ENCODE measurements at places on chromosomes 6 and 20. TPM values are rescaled to one million over a fixed set of nuclear protein-coding genes. Genes with fewer than 3 reads are reported as not detected.

GRCh38 chr6:32968867-32969684 is 682 bp downstream of the BRD2 start:
- peak overlapping the region; percentile 84 for H3K4me3 ChIP-seq
- peak; percentile 91 for DNase-seq
- H3K27ac ChIP-seq = peak overlapping the region; percentile 98
- H3K4me1 ChIP-seq = no peaks in the 10 kb centered on the region
- H3K27me3 ChIP-seq = no peaks in the 10 kb centered on the region
- peaks cover 11% of the 10 kb centered on the region for H3K36me3 ChIP-seq

DNA sequence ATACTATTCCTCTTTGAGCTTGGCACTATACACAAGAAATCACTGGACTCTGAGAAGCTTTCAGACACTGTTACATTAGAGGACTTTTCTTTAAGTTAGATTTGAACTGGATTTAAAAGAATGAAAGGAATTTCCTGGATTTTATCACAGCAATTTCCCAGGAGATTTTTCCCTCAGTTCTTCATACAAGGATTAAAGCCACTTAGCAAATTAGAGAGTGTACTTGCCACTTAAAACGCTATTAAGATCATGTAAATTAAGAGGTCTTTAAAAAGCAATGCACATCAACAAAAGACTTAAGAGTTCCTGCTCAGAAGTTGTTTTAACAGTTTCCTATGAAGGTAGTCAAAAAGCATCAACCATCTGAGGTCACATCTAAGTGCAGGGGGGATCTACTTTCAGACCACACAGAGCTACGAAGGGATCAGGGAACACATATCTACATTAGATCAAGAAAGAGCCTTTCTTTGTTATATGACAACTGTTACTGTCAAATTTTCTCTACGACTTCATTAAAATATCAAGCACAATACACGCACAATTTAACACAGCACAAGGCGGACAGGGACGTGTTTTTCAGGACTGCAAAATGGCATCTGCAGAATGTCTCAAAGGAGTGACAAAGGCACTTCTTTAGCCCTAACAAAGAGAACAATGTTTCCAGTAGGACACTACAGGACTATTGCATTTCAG is 65.8 kb downstream of the EPB41L2 start:
- H3K27me3 ChIP-seq = no peaks in the 10 kb centered on the region
- H3K4me1 ChIP-seq = peaks cover 53% of the 10 kb centered on the region
- H3K27ac ChIP-seq = no peak overlapping the region
- peak; percentile 65 for DNase-seq

- no peak for DNase-seq
- H3K36me3 ChIP-seq = no peaks in the 10 kb centered on the region
- no peaks in the 10 kb centered on the region for H3K4me1 ChIP-seq
Measured at GRCh38 chr6:28751514-28751913, 172.3 kb downstream of the TRIM27 start.

GRCh38 chr20:45254383-45255262 is at the start of gene SLPI:
Gene SLPI (minus strand): TSS chr20:45254564. CDS start chr20:45254543, 21 bp downstream.
- no peak within 1 kb of the TSS for H3K27ac ChIP-seq
- peak; percentile 82 for DNase-seq
- no peaks in the 10 kb centered on the region for H3K36me3 ChIP-seq
- peak within 1 kb of the TSS; percentile 7 for H3K4me3 ChIP-seq
- no peaks in the 10 kb centered on the region for H3K27me3 ChIP-seq

GRCh38 chr20:9332791-9333479 is 181.5 kb upstream of the LAMP5 start:
- no peaks in the 10 kb centered on the region for H3K27me3 ChIP-seq
- H3K4me1 ChIP-seq = no peaks in the 10 kb centered on the region
- H3K27ac ChIP-seq = no peak overlapping the region
- H3K4me3 ChIP-seq = no peak overlapping the region
- H3K36me3 ChIP-seq = no peaks in the 10 kb centered on the region
- no peak for DNase-seq

GRCh38 chr20:1312904-1313235 is 16.1 kb downstream of the SDCBP2 start:
- H3K4me1 ChIP-seq = no peaks in the 10 kb centered on the region
- no peak overlapping the region for H3K27ac ChIP-seq
- no peak for DNase-seq
- no peak overlapping the region for H3K4me3 ChIP-seq
- H3K27me3 ChIP-seq = no peaks in the 10 kb centered on the region

DNA sequence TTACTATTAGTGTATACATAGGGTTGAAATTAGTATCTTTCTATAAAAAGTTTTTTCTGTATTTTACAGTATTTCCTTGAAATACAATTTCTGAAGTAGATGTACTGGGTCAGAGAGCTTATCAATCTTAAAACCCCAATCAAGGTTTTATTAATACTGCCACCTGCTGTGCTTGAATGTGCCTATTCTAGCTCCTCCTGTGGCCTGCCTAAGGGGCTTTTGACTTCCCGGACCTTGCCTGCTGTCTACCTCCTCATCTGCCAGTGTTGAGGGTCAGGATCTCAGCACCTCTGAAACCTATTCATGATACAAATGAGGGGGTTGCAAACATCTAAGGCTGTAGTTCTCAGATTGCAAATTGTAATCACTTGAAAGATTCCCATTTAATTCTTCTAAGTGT is 9.2 kb downstream of the PACRG start:
- H3K4me1 ChIP-seq = peaks cover 4% of the 10 kb centered on the region
- no peaks in the 10 kb centered on the region for H3K36me3 ChIP-seq
- no peak overlapping the region for H3K4me3 ChIP-seq
- H3K27ac ChIP-seq = no peak overlapping the region
- H3K27me3 ChIP-seq = no peaks in the 10 kb centered on the region

DNA sequence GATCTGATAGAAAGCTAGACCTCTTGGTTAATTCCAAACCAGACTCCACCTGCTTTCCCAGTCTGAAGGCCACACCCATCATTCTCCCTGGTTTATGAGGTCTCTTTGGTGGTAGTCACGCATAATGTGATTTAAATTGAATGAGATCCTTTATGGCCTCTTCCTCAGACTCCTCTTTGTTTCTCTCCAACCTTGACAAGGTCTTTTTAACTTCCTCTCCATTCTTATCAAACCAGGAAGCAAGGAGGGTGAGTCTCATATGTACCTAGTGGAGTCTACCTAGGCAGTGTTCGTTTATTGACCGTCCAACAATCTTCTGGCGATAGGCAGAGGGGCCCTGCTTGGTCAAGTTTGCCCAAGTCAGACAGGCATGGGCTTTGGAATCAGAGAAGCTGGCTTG is 184.2 kb upstream of the LAMP5 start:
- H3K27me3 ChIP-seq = no peaks in the 10 kb centered on the region
- no peaks in the 10 kb centered on the region for H3K36me3 ChIP-seq

CLIC5 gene
- total RNA-seq = 65.4 TPM

DNA sequence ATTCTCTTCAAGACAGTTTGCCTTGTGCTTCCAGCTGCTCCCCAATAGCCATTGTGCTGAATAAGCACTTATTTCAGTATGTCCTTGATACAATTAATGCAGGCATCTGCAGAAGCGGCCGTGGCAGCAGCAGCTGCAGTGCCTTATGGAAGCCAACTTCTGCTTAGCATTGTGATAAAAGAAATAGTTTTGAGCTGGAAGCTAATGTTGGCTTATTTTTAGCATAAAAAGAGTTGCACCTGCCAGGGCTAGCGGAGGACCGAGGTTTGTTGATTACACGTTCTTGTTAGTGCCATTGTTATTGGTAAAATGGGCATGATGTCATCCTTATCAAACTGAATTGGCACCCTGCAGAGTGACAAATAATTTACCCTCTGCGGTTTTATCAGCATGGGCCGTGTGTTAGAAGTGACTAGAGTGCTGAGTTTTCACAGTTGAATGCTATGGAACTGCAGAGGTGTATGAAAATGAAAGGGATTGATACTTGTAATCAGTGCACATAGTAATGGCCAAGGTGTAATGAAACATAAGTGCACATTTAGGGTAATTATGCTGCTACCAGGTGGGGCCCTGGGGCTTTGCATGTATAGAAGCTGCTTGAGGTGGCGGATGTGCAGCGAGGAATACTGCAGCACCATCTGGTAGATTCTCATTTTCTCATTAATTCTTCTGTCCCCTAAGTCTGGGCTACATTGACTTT is 334.3 kb downstream of the CDKAL1 start:
- no peak overlapping the region for H3K27ac ChIP-seq
- peak; percentile 79 for DNase-seq
- no peak overlapping the region for H3K4me3 ChIP-seq
- H3K4me1 ChIP-seq = no peaks in the 10 kb centered on the region
- no peaks in the 10 kb centered on the region for H3K36me3 ChIP-seq

DNA sequence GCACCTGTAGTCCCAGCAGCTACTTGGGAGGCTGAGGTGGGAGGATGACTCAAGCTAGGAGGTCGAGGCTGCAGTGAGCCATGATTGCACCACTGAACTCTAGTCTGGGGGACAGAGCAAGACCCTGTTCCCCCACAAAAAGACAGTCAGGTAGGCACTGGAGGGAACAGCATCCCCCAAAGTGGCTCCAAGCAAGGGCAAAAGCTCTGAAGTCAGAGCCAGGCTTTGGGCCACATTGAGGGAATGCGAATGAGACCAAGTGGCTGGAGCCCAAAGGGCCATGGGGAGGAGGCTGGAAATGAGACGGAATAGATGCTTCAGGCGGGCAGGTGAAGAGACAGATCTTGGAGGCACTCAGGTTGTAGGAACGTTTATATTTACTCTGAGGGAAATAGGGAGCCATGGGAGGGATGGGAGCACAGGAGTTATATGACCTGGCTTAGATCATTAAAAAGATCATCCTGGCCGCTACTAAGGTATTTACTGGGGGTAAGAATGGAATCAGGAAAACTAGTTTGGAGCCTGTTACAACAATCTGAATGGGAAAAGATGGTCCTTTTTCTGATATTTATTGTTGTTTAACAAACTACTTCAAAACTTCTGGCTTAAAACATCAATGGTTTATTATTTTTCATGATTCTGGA is 229.6 kb upstream of the ZNF217 start:
- H3K4me3 ChIP-seq = no peak overlapping the region
- no peaks in the 10 kb centered on the region for H3K36me3 ChIP-seq
- no peaks in the 10 kb centered on the region for H3K27me3 ChIP-seq
- H3K4me1 ChIP-seq = no peaks in the 10 kb centered on the region

OLIG3 gene
- total RNA-seq = not detected

MOG gene
- total RNA-seq = not detected

- no peaks in the 10 kb centered on the region for H3K27me3 ChIP-seq
- no peak overlapping the region for H3K4me3 ChIP-seq
- DNase-seq = no peak
- no peak overlapping the region for H3K27ac ChIP-seq
- no peaks in the 10 kb centered on the region for H3K36me3 ChIP-seq
- no peaks in the 10 kb centered on the region for H3K4me1 ChIP-seq
Measured at GRCh38 chr20:24634855-24635254, 165.4 kb downstream of the SYNDIG1 start.

- no peaks in the 10 kb centered on the region for H3K27me3 ChIP-seq
- H3K4me1 ChIP-seq = peaks cover 17% of the 10 kb centered on the region
- H3K36me3 ChIP-seq = no peaks in the 10 kb centered on the region
- H3K27ac ChIP-seq = no peak overlapping the region
Measured at GRCh38 chr6:162683135-162683534, 44.4 kb downstream of the PRKN start.

DNA sequence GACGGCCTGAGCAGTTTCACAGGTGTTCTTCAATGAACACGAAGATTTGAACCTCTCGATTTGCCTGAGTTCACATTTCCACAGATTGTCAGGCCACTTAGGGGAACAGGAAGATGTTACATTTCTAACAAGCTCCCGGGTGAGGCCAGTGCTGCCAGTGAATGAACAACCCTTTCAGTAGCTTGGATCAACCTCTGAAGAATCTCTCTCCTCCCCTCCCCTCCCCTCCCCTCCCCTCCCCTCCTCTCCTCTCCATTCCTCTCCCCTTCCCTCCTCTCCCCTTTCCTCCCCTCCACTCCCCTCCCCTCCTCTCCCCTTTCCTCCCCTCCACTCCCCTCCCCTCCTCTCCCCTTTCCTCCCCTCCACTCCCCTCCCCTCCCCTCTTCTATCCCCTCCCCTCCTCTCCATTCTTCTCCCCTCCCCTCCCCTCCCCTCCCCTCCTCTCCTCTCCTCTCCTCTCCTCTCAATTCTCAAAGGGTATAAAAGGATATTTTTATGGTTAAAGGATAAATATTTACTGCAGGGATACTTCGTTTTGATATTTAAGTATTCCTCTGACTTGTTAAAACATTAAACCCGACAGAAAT is 114.1 kb upstream of the INSM1 start:
- no peaks in the 10 kb centered on the region for H3K36me3 ChIP-seq
- H3K4me1 ChIP-seq = no peaks in the 10 kb centered on the region
- no peak overlapping the region for H3K27ac ChIP-seq
- H3K27me3 ChIP-seq = no peaks in the 10 kb centered on the region

DNA sequence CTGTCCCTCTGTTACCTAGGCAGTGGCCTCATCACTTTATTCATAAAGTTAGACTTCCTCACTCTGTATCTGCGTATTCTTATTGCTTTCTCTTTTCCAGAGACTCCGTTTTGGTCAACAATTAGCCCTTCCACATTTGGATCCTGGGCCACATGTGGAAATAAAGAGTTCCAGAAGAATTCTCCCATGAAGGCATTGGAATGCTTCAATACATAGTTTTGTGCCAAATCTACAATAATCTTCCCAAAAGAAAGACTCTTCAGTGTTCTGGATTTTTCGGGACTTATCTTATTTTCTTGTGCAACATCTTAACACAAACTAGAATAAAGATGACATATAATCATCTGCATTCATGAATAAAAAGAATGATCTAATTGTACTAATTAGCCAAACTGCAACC is 187.7 kb upstream of the BMP2 start:
- H3K4me1 ChIP-seq = no peaks in the 10 kb centered on the region
- no peak overlapping the region for H3K27ac ChIP-seq
- H3K36me3 ChIP-seq = no peaks in the 10 kb centered on the region
- no peak overlapping the region for H3K4me3 ChIP-seq
- DNase-seq = no peak

DNA sequence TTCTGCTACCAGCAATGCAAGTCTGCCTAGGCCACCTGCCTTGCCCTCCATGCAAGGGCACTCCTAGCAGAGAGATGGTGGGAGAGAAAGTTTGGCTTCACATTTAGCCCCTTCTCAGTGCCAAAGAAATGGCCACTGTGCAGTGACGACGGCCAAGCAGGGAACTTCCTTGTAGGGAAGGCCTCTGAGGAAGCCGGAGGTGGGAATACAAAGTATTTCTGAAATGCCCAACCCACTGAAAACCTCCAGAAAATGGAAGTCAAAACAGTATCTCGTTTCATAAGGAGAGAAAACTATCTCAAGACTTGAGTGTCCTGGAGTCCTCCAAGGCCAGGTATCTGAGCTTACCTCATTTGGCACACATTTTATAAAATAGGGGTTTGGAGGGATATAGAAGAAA is 42.7 kb downstream of the JAG1 start:
- no peak for DNase-seq
- H3K4me3 ChIP-seq = no peak overlapping the region
- H3K27me3 ChIP-seq = no peaks in the 10 kb centered on the region
- H3K36me3 ChIP-seq = no peaks in the 10 kb centered on the region
- H3K27ac ChIP-seq = no peak overlapping the region

DNA sequence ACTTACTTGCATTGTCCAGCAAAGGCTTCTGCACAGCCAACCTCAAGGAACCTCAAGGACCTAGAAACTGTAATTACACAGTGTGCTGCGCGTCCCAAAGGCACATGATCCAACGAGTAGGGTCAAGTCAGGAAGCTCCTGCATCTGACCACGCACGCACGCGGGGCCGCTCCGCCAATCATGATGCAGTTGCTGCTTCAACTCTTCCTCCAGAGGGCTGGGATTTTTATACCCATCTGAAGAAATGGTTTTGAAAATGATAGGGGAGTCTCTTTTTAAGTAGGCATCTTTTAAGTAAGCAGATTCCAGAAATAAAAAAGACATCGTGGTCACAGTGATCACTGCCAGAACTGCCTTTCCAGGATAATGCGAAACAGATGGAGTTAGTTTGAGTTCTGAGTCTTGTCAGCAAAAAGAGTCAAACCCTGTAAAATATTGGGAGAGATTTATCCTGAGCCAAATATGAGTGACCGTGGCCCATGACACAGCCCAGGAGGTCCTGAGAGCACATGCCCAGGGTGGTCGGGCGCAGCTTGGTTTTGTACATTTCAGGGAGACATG is 34.0 kb downstream of the KIF25 start:
- H3K27ac ChIP-seq = no peak overlapping the region
- H3K4me1 ChIP-seq = peaks cover 22% of the 10 kb centered on the region
- H3K36me3 ChIP-seq = no peaks in the 10 kb centered on the region
